ENCODE measurements at places on chromosomes 2 and 18.

DNA sequence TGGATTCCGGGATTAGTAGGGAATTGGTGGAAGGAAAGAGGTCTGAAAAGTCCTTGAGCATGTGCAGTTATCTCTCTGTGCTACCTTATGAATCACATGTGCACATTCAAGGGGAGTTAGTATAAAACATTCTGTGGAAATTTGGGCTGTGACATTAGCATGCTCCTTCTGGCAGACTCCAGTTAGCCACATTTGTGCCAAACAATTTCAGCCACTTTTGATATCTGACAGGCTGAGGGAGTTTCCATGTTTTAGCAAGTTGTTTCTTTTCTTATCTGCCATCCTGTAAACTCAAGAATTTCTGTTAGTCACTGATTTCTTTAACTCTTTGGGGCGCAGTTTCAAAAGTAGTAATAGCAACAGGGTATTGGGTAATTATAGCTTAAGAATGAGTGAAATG is 28.3 kb upstream of the GYPC start:
- DNase-seq: no peak

DNA sequence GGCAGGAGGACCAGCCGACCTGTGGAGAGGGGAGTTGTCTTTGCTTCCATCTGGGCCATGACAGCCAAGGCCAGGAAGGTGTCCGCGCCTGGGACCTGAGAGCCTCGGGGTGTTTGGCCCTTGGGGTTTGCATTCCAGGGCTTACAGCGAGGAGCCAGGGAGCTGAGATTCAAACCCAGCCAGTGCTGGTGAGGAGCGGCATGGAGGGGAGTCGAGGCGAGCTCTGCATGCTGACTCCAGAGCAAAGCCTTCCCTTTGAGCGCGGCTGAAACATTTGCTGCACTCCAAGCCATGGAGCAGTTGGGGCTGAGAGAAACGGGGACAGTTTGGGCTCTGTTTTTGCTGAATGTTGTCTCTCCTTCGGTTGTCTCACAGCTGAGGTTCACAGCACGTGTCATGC is 77.4 kb downstream of the TWIST2 start:
- peak; percentile 12 for DNase-seq

DNA sequence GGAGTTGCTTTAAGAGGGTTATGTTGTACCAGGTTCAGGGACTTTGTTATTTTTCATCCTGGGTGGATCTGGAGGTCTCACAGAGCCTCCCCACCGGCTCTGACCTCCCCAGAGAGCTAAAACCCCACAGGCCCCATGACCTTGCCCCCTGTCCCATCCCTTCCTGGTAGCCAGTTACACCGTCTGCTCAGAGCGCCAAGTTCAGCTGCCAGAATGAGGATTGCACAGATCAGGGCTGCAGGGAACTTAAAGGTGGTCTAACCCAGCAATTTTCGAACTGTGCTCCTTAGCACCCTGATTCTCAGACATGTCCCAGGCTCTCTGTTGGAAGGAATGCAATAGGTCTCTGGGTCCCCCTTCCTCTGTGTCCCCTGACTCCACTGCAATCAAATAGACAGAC is 32.1 kb downstream of the ATOH8 start:
- DNase-seq: no peak

DNA sequence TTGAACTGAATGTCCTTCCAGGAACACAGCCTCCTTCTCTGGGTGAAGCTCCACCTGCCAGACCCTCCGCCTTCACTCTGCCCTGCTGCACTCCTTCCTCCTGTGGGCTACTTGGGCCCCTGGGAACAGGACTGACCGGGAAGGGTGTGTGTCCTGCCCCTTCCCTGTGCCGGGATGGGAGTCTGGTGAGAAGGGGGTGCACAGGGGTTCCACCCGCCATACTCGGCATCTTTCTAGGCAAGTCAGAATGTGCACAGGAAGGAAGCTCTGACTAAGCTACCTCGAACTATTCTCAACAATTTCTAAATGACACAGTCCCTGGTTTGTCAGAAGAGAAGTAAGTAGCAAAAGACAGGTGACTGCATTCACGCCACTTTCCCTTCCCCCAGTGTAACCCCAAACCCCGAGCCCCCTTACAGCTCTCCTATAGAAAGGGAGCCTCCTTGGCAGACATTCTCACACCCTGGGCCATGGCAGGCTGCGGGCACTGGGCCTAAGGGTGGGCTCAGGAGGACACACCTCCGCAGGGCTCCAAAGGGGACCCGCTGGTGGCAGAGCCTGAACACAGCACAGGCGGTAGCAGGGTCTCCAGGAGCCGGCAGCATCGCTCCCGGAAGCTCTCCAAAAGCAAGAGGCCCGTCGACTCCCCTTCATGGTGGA is 184.1 kb downstream of the HDAC4 start:
- DNase-seq: no peak

DNA sequence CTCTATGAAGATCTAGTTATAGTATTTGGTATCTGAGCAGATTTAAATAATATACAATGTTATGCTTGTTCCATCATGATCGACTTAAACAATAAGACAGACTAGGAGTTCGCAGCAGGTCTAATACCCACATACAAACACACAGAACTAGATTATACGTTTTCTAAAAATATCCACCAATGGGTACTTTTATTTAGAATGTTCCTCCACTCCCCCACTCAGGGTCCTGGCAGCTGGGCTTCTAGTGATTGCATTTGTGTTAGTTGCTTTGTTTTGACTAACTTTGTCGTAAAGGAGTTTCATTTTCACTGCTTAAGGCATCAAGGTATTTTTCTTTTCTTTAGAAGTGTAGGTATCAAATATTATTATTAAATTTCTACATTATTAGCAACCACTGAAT is 91.4 kb downstream of the RPRM start:
- DNase-seq: no peak

DNA sequence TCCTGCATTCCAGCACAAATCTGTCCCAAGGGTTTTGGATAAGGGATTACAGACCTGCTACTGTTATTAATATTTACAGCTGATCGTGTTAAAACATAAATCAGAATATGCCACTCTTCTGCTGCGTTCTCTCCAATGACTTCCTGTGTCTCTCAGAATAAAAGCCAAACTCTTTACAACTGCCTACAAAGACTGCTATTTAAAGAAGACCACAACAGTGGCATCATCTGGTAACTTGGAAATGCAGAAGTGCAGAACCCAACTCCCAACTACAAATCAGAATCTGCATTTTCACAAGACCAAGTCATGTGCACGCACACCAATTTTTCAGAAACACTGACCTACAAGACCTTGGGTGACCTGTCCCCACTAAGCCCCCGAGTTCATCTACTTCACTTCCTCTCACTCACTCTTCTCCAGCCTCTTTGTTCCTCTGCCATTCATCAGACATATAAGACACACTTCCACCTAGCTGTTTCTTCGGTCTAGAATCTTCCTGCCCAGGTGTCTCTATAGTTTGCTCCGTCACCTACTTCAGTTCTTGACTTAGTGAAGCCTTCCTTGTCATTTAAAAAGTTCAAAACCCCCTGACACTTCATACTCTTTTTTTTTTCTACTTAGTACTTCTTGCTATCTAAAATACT is 36.0 kb downstream of the CHN1 start:
- no peak for DNase-seq

DNA sequence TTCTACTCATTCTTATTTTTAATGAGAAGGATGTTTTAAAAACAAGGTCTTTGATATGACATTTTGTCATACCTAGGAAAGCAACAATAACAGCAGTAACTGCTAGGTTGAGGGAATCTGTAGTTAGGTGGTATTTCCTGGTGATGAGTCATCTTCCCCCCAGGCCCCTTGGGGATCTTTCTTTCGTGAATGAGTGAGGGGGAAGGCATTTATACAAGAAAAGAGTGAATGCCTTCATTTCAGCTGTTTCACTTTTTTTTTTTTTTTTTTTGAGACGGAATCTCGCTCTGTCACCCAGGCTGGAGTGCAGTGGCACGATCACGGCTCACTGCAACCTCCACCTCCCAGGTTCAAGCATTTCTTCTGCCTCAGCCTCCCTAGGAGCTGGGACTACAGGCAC is 108.6 kb downstream of the MAP4K4 start:
- DNase-seq: no peak

DNA sequence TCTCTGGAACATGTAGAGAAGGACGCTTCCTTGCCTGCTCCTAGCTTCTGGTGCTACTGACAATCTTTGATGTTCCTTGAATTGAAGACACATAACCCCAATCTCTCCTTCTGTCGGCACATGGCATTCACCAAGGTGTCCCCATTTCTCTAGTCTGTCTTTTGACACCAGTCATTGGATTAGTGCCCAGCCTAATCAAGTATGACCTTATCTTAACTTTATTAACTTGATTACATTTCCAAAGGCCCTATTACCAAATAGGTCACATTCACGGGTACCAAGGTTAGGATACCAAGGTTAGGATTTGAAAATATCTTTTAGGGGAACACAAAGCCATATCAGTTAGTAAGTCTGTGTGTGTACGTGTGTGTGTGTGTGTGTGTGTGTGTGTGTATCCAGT is 377.9 kb downstream of the CMPK2 start:
- DNase-seq: no peak

DNA sequence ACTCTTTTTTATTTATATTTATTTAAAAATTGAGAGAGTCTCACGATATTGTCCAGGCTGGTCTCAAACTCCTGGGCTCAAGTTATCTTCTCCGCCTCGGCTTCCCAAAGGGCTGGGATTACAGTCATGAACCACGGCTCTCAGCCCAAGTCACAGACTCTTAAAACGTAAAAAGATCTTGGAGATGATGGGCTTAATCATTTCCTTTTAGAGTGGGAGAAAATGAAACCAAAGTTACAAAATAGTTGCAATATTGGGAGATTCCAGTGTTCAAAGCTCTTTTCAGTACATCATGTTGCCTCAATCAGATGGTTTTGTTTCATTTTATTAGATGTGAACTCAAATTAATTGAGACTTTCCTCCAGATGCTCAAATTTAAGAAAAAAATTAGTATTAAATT is 151.4 kb upstream of the XPO1 start:
- no peak for DNase-seq

DNA sequence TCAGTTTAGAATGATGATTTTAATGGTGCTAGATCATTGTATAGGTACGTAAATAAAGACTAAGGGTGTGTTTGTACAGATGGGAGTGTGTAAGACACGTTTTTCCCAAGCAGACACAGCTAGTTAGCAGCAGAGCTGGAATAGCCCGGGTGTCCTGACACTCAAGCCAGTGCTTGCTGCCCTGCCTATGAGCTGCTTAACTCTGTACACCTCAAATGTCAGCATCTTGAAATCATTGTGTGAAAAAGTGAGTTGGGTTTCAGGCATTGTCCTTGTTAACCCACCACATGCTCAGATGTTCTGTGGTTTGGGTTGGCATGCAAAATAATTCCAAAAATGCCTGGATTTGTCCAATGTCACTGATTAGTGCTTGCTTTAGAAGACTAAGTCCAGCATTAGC is 13.0 kb upstream of the TET3 start:
- no peak for DNase-seq

GRCh38 chr2:205094031-205094430 is 548.8 kb downstream of the PARD3B start:
- DNase-seq: no peak

DNA sequence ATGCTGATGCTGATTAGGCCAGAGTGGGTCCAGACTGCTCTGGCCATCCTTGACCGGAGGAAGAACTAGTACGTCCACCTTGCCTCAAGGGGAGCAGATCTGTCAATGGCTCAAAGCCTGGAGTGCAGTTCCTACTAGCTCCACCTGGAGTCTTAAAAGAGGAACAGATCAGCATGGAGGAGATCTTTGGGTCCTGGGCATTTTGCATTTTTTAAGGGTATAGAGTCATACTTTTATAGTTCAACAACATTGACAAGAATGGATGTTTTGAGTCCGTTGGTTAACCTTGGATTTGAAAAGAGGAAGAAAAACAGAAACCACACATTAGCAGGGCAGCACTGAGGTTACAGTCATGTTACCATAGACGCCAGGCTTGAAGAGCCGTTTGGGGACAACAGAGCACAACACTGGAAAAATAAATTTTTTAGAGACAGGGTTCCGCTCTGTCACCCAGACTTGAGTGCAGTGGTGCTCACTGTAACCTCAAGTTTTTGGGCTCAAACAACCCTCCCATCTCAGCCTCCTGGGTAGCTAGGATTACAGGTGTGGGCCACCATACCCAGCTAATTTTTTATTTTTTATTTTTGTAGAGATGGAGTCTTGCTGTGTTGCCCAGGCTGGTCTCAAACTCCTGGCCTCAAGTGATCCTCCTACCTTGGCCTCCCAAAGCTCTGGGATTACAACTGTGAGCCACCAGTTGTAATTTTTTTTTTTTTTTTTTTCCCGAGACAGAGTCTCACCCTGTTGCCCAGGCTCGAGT is 78.5 kb downstream of the PRKCE start:
- DNase-seq: no peak

- no peak for DNase-seq
Measured at GRCh38 chr18:24731981-24732380, 271.5 kb downstream of the HRH4 start.

DNA sequence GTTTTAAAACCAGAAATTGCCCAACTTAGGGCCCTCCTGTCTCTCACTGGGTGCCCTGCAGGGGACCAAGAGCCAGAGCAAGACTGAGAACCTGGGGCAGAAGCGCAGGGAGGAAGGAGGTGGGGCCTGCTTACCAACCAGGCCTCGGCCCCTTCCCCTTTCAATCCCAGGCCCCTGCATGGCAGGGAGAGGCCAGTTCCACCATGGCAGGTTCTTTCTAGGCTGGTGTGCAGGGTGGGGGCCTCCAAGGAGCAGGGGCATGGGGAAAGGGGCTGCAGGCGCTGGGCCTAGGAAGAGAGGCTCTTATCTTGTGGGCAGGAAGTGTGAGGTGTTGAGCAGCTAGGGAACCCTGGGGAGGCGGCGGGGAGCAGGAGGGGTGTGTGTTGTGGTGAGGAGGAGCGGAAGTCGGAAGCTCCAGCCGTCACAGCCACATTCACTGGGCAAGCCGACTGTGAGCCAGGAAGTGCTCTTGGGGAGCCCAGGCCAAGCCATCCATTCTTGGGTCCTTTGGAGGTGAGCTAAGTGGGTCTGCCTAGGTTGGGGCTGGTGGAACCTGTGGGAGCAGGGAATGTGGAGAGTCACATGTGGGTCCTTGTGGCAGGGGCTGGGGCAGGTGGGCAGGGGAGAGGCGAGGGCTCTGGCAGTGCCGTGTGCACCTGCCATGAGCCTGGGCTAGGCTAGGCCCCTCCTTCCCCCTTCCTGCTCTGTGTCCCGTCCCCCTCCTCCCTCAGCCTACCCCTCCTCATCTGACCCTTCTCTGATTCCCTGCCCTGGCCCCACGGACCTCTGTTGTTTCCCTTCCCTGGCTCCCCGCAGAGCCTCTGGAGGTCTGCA is at the start of gene PSD4:
TSS of gene PSD4 (plus strand) at position 430 of the 834 bp plus-strand sequence. CDS start 8,486 bp downstream, outside the sequence.
- DNase-seq: no peak

- peak; percentile 48 for DNase-seq
Measured at GRCh38 chr2:104378853-104379374, 475.0 kb upstream of the POU3F3 start.

GRCh38 chr2:239085201-239085992 is 237.5 kb downstream of the TWIST2 start:
- no peak for DNase-seq

DNA sequence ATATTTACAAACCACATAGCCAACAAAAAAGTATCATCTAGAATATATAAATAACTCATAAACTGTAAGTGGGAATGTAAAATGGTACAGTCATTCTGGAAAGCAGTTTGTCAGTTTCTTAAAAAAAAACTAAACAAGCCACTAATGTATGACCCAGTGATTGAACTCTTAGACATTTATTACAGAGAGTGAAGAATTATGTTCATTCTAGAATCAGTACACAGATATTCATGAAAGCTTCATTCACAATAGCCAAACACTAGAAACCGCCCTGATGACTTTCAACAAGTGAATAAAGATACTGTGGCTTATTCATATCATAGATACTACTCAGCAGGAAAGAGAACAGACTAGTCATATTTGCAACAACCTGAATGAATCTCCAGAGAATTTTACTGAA is 1541.5 kb downstream of the LRP1B start:
- DNase-seq: no peak

All from left hindlimb (tissue), 1 donor.